ENCODE measurements at places on chromosomes 3 and 15.

DNA sequence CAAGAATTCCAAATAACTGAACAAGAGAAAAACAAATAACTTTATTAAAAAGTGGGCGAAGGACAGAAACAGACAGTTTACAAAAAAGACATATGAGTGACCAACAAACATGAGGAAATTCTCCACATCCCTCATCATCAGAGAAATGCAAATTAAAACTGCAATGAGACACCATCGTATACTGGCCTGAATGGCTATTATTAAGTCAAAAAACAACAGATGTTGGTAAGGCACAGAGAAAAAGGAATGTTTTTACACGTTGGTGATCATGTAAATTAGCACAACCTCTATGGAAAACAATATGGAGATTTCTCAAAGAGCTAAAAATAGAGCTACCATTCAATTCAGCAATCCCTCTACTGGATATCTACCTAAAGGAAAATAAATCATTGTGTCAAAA lies 1260.4 kb upstream of the ALCAM start:
- DNase-seq: no peak

- no peak for DNase-seq
Observed at GRCh38 chr15:58684036-58684710, 65.3 kb downstream of the ADAM10 start.

DNA sequence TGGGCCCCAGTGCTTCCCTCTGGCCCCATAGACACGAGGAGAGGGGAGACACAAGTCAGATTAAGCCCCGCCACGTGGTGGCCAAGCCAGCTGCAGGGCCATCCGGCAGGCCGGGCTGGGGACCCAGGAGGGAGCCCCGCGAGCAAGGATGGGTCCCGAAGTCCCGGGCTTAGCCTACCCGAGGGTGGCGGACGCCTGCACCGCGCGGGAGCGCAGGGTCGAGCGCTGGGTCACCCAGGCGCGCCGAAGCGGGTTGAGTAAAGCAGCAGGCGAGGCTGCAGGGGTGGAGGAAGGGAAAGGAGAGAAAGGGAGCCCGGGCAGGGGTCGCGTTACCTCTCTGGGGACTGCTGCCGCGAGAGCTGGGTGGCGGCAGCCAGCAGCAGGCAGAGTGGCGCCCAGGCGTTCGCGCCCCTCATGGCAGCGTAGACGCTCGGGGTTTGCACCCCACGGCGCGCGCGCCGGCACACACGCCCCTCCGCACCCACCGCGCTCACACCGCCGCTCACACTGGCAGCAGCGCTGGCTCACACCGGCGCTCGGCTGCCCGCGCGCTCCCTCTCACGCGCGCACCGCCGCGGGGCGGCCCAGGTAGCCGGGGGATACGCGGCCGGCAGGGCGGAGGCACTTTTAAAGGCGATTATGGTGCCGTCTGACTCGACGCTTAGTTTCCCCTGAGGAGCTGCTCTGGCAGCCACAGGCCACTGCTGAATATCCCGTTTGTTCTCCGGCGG lies at the start of gene PCOLCE2:
TSS of gene PCOLCE2 (minus strand) at position 603 of the 731 bp plus-strand sequence. CDS start at position 416, 187 bp downstream.
- peak; percentile 23 for DNase-seq

DNA sequence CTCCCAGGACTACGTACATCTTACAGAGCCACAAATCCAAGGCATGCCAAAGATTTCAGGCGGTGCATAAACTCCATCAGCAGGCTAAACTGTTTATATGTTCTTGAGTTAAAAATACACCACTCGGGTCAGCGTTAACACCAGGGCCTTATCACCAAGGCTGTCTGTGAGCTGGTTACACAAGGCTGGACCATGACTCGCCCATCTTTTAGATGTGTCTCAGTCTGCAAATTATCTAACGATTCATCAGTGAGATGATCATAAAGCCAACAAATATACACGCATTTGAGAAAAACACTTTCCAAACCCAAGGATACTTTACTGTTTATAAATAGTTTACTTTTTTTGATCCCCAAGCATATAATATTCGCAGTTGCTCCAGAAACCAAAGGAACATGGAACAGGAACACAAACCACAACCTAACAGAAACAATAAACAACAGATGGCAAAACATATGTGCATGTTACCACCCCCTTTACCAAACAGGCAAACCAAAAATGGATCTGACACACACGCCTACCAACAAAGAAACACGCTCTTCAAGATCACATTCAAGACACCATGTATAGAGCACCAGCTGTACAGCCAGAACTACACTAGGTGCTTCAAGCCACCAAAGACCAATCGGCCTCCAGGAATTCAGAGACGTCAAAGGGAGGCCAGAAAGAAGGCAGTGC lies 15.4 kb downstream of the LRIG1 start:
- DNase-seq: no peak

GRCh38 chr3:16975083-16975482 lies 90.3 kb downstream of the PLCL2 start:
- no peak for DNase-seq

DNA sequence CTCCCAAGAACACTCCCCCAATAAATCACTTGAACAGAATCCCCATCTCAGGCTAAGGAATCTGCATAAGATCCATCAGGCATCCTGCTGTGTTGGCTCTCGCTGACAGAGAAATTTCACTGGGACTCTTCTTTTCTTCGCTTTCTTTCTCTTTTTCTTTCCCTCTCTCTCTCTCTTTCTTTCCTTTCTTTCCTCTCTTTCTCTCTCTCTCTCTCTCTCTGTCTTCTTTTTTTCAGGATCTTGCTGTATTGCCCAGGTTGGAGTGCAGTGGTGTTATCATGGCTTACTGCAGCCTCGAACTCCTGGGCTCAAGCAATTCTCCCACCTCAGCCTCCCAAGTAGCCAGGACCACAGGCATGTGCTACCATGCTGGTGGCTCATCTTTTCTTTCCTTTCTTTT lies 4.5 kb upstream of the SLC28A1 start:
- DNase-seq: no peak

- no peak for DNase-seq
Observed at GRCh38 chr3:109131276-109131675, 5.2 kb upstream of the C3orf85 start.

GRCh38 chr3:169288553-169288952 lies 375.0 kb downstream of the MECOM start:
- DNase-seq: no peak

Measured in T1000 (cell line).